NCI-H345 (cell line): ENCODE measurements at places on chromosomes 5 and 9.

DNA sequence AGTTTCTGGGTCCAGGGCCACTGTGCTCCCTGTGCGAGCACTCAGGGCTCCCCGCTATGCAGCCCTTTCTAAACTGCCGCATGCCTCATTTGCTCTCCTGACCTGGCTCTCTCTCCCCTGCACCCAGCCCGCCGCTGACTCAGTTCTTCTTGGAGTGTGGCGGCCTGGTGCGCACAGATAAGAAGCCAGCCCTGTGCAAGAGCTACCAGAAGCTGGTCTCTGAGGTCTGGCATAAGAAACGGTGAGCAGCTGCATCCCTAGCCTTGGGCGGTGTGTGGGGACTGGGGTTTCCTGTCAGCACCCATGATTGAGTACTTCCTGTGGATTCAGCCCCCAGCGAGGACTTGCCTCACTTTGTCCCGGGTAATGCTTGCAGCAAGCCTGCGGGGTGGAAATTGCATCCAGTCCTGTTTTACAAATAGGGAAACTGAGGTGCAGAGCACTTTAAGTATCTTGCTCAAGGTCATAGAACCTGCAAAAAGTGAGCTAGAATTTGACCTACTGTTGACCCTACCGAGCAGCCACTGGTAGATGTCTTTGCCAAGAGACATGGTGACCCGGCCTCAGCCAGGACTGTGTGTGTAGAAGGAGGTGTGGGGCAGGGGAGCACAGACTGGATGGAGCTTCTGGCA is 27.9 kb downstream of the USP20 start:
- no peak for DNase-seq

DNA sequence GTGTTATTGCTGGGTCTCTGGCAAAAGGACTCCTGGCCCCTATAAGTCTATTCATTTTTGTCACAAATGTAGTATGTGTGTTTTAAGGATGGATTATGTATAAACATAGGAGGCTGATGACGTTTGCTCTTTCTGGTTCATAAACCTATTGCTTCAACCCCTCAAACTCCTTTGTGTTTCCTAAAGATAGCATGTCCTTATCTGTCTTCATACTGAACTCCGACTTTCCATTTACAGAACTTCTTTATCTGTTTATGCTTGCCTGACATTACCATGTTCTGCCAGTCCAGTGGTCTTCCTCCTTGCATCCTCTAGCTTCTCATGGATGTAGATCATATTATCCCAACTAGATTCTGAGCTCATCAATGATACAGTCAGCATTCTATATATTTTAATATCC is 46.1 kb downstream of the ARHGEF28 start:
- no peak for DNase-seq

DNA sequence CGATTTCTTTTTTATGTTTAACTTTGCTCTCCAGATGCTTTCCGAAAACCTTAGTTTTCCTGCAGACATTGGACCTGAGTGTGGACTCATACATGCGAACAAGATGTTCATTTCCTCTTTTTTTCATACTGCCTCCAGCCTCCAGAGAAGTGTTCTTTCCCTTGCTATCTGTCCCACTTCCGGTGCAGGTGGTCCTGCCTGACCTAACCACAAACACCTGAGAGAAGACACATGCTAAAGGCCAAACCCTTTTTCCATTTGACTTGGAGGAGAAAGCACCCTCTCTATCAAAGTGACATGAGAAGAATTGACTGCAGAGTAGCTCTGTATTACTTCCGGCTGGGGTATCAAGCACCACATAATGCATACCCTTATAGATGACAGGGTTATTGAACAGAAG is 334.0 kb downstream of the ARHGEF28 start:
- DNase-seq, result no peak

DNA sequence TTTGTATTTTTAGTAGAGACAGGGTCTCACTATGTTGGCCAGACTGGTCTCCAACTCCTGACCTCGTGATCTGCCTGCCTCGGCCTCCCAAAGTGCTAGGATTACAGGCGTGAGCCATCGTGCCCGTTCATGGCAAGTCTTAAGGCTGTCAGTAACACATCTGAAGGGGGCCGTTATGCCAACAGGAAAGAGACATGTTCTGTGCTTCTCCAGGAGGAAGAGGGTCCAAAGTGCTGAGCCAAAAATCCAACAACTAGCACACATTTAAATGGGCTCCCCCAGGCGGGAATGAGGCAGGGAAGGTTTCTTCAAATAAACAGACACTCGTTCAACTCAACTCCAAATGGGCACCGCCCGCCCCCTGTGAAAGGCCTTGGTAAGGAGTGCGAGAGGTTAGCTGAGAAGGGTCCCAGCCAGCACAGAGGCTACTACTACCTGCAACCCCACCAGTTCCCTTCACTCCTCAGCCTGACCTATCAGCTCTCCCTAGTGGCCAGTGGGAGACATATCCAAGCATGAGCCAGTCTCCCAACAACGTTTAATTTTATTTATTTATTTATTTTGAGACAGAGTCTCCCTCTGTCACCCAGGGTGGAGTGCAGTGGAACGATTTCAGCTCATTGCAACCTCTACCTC is 84.1 kb upstream of the DMRT1 start:
- peak; percentile 18 for DNase-seq

GRCh38 chr9:90979138-90979551 is 177.5 kb downstream of the SYK start:
- no peak for DNase-seq

GRCh38 chr5:91528831-91529230 is 145.7 kb upstream of the ARRDC3 start:
- DNase-seq, result peak; percentile 4
